Stimulated activated CD8-positive, alpha-beta memory T cell treated with anti-CD3 and anti-CD28 coated beads, Interleukin-15, amount 100 ng/mL, for 24 hours (primary cell): ENCODE measurements at places on chromosomes 13 and 19.

DNA sequence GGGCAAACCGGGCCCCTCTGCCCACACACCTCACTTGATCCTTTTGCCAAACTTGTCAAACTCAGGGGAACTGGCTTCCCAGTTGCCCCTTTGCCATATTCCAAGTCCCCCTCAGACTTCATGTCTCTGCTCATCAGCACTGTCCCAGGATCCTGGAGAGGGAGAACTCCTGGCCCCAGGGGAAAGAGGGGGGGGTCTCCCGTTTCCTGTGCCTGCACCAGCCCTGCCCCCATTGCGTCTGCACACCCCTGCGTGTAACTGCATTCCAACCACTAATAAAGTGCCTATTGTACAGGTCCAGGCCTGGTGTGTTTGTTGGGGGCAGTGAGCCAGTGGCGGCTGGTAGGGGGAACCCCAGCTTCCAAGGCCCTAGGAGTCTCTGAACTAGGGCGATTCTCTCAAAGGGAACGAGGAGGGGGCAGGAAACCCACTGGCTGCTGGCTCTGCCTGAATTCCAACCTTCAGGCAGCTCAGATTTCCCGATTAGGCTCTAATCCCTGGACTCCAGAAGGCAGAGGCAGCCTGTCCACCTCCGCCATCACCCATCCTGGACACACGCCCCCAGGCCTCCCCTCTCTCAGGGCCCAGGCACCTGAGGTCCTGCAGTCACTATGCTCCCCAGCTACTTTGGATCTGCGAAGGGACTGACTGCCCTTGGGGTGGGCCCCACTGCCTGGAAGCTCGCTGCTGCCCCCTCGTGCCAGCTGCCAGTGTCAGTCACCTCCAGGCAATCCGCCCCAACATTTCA, 9.7 kb upstream of the ILF3 start:
- DNase-seq = peak; percentile 69

GRCh38 chr19:17997969-17998826, 9.8 kb upstream of the ARRDC2 start:
- no peak for DNase-seq

GRCh38 chr19:12647047-12647446, 19.5 kb downstream of the MAN2B1 start:
- no peak for DNase-seq

DNA sequence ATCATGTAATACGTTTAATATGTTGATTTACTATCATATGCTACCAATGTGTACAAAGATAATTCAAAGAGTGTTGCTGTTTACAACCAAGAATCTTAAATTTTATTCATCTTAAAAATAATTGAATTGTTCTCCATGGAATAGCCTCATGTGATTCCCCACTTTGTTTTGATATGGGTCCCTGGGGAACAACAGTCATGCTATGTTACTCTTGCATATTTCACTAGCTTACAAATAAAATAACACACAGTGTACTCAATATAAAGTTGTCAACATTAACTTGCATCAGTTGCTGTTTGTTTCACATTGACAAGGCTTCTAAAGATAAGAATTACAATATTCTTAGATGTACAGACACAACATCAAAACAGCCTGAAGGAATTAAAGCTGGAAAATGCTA, 2.3 kb downstream of the ENOX1 start:
- DNase-seq = no peak

DNA sequence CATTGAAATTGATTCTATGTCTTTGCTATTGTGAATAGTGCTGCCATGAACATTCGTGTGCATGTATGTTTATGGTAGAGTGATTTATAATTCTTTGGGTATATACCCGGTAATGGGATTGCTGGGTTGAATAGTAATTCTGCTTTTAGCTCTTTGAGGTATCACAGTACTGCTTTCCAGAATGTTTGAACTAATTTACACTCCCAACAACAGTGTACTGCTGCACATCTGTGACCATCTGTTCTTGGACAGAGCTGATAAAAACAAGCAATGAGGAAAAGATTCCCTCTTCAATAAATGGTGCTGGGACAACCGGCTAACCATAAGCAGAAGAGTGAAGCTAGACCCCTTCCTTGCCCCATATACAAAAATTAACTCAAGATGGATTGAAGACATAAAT, 231.0 kb downstream of the MYO16 start:
- no peak for DNase-seq

- DNase-seq = no peak
Observed at GRCh38 chr13:37666036-37666435, 67.5 kb upstream of the POSTN start.

DNA sequence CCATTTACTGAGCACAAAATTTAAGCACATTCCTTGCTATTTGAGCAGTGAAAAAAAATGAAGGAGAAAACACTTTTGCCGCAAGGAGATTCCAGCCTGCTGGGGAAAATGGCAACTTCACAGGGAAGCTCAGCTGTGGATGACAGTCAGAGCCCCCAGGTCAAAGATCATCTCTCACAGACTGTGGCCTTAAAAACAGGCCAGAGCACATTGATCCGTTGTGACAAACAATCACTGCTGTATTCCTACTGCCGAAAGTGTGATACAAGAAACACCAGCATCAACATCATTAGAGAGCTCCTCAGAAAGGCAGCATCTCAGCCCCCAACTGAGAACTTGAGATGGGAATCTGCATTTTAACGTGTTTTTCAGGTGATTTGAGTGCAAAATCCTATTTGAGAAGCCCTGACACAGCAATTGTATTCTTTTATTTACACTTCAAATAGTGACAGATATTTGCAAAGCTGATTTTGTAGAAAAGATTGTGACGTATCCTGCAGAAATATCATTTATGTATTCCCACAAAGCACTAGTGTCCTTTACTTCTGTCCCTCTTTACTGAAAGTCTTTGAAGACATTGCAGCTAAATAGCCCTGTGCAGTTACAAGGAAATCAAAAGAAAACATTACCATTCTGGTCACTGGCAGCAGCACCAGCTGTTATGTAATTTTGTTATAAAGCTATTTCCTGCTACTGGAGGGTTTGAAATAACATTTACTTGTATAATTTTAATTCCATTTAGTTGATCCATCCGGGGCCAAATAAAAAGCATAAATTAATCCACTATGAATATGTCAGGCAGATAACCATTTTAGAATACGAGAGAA, 652.0 kb downstream of the LIG4 start:
- DNase-seq = no peak

GRCh38 chr13:105948143-105948542, 587.3 kb downstream of the EFNB2 start:
- no peak for DNase-seq

- DNase-seq = no peak
Observed at GRCh38 chr13:73701160-73701559, 433.0 kb downstream of the KLF12 start.

DNA sequence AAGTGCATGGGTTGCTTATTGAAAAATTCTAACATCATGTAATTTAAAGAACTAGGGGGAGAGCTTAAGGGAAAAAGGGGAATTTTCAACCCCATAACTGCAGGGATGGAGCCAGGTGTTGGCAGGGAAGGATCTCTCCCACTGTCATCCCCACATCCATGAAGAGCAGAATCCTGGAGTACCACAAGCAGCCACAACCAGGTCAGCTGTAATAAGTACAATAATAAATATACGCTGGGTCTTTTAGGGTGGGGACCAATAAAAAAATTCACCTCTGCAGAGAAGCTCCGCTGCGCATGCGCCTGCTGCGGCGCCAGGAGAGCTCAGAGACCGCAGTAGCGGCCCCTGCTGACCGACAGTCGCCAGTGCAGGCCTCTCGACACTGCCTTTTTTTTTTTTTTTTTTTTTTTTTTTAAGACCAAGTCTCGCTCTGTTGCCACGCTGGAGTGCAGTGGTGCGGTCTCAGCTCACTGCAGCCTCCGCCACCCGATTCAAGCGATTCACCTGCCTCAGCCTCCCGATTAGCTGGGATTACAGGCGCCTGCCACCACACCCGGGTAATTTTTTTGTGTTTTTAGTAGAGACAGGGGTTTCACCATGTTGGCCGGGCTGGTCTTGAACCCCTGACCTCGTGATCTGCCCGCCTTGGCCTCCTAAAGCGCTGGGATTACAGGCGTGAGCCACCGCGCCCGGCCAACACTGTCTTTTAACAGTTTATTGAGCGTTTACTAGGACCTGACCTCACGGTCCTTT, 2.5 kb upstream of the EEF2 start:
- peak; percentile 71 for DNase-seq

DNA sequence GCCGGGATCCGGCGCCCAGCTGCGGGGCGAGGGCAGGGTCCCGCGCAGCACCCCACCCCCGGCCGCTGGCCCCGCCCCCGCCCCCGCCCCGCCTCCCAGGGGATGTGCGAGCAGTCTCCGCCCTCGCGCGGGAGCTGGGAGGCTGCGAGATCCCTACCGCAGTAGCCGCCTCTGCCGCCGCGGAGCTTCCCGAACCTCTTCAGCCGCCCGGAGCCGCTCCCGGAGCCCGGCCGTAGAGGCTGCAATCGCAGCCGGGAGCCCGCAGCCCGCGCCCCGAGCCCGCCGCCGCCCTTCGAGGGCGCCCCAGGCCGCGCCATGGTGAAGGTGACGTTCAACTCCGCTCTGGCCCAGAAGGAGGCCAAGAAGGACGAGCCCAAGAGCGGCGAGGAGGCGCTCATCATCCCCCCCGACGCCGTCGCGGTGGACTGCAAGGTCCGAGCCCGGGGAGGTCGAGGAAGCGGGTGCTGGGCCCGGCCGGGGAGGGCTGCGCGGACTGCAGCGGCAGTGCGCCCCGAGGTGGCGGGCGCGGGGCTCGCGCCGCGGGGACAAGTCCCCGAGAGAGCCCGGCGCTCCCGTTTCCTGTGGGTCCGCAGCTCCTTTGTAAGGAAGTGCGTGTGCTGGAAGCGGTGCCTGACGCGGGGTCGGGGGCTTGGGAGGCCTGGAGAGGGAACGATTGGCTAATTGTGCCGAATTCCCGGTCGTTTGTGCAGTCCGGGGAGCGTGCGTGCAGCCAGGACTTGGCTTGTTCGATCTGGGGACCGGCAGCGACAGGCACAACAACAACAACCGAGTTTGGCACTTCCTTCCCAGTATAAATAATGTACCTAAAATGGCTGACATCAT, at the start of gene ITM2B:
Gene ITM2B (plus strand): TSS at position 161 of the 843 bp plus-strand sequence. CDS start 155 bp downstream, at position 316.
- peak; percentile 24 for DNase-seq

- no peak for DNase-seq
Observed at GRCh38 chr13:112846411-112847115, 122.5 kb upstream of the MCF2L start.

- no peak for DNase-seq
Observed at GRCh38 chr19:2952953-2953481, 8.2 kb upstream of the ZNF77 start.

- DNase-seq = no peak
Observed at GRCh38 chr19:20365146-20365545, 198.1 kb downstream of the ZNF486 start.

GRCh38 chr19:48511800-48512503, at the start of gene LMTK3:
TSS of gene LMTK3 (minus strand) at chr19:48511835. CDS start at chr19:48511576, 259 bp downstream.
- DNase-seq = peak; percentile 39

GRCh38 chr19:10646456-10647159, 7.5 kb upstream of the ILF3 start:
- no peak for DNase-seq

- no peak for DNase-seq
Observed at GRCh38 chr19:4310247-4311121, 6.1 kb downstream of the FSD1 start.

DNA sequence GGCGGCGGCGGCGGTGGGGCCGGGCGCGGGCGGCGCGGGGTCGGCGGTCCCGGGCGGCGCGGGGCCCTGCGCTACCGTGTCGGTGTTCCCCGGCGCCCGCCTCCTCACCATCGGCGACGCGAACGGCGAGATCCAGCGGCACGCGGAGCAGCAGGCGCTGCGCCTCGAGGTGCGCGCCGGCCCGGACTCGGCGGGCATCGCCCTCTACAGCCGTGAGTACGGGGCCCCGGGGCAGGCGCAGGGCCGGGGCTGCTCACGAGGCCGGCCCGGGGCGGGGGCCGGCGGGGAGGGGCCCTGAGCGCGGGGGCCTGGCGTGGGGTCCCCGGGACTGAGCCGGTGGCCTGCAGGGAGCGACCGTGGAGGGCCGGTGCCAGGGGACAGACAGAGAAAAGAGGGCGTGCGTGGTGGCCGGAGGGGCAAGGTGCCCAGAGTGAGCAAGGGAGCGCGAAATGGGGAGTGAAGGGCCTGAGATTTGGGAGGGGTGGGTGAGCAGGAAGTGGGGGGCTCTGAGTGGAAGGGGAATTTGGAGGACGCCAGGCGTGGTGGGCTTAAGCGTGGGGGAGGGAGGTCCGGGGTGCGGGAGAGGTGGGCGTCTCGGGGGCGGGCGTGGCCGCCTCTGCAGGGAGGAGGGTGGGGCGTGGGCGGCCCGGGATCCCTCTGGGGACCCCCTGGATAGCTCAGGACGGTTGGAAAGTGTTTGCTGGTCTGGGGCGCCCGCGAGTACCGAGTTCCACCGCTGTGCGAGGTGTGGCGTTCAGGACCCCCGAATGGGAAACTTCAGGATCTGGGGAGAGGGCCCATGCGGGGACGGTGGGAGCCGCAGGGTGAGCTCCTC, 575 bp downstream of the CARM1 start:
- DNase-seq = peak; percentile 10

GRCh38 chr13:82036602-82037001, 1695.7 kb upstream of the SPRY2 start:
- DNase-seq = no peak

- DNase-seq = no peak
Observed at GRCh38 chr13:66623129-66623820, 606.9 kb downstream of the PCDH9 start.

DNA sequence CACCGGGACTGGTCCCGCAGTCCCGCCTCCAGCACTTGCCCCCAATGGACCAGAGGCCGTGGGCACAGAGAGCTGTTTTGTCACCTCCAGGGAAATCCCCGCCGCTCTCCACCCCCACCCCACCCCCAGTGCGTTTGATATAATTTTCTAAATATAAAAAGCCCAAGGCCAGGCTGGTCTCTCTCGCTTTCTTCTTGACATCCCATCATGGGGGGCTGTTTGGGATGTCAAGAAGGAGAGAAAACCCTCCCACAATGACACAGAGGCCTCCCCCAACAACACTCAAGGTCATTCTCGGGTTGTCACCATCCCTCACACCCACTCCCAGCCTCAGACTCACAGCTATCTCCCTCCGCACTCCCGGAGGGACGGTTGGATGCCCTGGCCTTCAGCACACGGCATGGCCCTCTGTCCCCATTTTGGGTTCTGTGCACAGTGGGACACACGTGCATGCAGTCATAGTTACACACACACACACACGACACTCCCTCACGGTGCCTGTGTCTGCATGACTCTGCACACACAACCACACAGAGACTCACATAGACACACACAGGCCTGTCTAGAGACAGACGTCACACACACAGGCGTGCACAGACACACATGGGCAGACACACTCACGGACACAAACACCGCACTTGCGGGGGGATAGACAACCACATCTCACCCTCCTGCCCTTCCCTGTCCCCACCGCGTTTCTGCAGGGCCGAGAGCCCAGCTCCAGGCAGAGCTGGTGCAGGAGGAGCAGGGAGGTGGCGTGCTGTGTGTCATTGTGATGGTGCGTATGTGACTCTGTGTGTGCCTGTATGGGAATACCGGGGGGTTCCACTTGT, 4.8 kb upstream of the NFIC start:
- no peak for DNase-seq
